ENCODE measurements at places on chromosomes 13 and 19.

- DNase-seq = peak; percentile 79
- H3K4me1 ChIP-seq = peaks cover 80% of the 10 kb centered on the region
- peak overlapping the region; percentile 93 for H3K27ac ChIP-seq
- no peaks in the 10 kb centered on the region for H3K27me3 ChIP-seq
Observed at GRCh38 chr19:47663911-47664771, 49.1 kb upstream of the EHD2 start.

- DNase-seq = no peak
- H3K4me1 ChIP-seq = no peaks in the 10 kb centered on the region
- H3K36me3 ChIP-seq = no peaks in the 10 kb centered on the region
- H3K4me3 ChIP-seq = no peak overlapping the region
- no peak overlapping the region for H3K27ac ChIP-seq
Observed at GRCh38 chr13:111267784-111268183, 52.7 kb upstream of the TEX29 start.

GRCh38 chr13:43614063-43614462 lies 172.7 kb downstream of the ENOX1 start:
- H3K36me3 ChIP-seq = no peaks in the 10 kb centered on the region
- peaks cover 16% of the 10 kb centered on the region for H3K4me1 ChIP-seq
- no peak overlapping the region for H3K27ac ChIP-seq
- H3K27me3 ChIP-seq = no peaks in the 10 kb centered on the region
- no peak for DNase-seq
- no peak overlapping the region for H3K4me3 ChIP-seq

GRCh38 chr19:46766569-46767317 lies 20.5 kb upstream of the STRN4 start:
- no peak for DNase-seq
- H3K27me3 ChIP-seq = no peaks in the 10 kb centered on the region
- H3K27ac ChIP-seq = no peak overlapping the region
- H3K4me1 ChIP-seq = no peaks in the 10 kb centered on the region
- no peaks in the 10 kb centered on the region for H3K36me3 ChIP-seq
- no peak overlapping the region for H3K4me3 ChIP-seq

All from heart right ventricle (tissue), 16 donors.